ENCODE measurements at places on chromosomes 1 and 21. TPM values are rescaled to one million over a fixed set of nuclear protein-coding genes. Genes with fewer than 3 reads are reported as not detected.
A peak's percentile ranks its signal among the peaks of the same experiment; 100 is the strongest.

DNA sequence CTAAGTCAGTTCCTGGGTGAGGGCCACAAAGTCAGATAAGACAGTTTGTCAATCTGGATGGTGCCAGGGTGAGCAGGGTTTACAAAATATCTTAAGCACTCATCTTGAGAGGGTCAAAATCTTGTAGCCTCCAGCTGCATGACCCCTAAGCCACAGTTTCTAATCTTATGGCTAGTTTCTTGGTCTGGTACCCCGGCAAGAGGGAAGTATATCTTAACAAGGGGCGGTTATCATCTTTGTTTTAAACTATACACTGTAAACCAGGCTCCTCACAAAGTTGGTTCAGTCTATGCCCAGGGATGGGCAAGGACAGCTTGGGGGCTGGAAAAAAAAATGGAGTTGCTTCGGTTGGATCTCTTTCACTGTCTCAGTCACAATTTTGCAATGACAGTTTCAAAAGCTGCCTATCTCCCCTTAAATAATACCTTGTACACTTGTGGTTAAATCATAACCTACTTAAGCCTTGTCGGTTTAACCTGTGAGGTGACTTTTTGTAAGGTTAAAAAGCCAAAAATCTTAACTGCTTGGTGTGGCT lies 7.8 kb upstream of the CD46 start:
- DNase-seq: no peak

The AMY1B gene
- not detected for total RNA-seq

DNA sequence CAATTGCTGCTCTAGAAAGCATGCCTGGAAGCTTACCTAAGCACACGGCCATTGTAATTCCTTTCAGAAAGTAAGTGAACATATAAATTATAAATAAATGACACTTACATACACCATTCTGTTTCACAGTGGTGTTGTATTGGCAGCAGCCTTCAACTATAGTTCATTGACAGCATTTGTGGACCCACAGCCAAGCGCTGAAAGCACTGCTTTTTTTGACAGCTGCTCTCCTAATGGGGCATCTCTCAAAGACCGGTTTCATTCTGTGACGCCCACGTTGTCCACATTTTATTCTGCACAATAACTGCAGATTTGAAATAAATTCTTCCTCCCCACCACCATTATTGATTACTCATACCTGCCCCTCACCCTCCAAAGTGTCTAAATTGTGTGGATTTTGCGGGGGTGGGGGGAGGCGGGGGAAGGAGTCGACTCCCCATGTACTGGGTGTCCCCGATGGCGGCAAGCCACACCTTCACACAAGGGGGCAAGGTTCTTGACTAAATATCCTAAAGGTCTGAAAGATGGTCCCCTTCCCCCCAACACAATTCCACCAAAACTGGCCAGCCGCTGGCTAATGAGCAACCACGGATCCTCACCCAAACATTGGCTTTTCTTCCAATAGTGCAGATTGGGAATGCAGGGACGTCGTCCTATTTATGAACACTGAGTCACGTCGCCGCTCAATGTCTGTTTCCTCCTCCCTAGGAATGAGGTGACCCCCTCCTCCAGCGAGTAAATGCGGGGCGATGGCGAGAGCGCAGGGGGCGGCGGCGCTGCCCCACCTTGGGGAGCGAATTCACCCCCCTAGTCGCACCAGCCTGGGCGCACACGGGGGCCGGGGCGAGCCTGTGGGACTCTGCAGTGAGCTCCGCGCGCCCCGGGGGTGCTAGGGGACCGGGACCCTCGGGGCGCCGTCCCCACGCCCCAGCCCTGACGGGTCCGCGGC lies 960 bp downstream of the RCAN1 start:
- DNase-seq: no peak

DNA sequence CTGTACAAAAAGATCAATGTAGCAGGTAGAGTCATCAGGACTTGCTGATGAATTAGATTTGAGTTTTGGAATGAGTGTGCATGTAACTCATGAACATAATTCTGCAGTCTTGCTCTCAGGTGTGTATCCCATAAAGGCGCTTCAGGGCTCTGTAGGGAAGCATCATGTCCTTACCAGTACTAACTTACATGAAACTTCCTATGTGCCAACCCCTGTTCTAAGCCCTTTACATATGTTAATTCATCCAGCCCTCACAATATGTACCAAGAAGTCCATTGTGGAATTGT lies 2.1 kb upstream of the FCRLB start:
- DNase-seq: no peak

The LRRC7 gene
- 159 TPM for total RNA-seq

GRCh38 chr21:29849735-29850176 lies 90.0 kb downstream of the GRIK1 start:
- DNase-seq: peak; percentile 5

DNA sequence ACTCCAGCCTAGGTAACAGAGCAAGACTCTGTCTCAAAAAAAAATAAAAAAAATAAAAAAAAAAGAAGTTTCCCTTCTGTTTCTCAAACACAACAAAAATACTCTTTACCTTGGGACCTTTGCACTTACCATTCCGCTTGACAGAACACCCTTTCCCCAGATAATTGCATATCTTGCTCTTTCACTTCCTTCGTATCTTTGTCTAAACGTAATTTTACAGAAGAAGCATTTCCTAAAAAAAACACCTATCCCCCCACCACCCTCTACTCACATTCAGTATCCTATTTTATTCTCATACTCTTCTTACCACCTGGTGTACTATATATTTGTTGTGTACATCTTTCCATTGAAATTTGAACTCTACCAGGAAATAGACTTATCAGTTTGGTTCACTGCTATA lies 32.7 kb downstream of the ASH1L start:
- DNase-seq: no peak

DNA sequence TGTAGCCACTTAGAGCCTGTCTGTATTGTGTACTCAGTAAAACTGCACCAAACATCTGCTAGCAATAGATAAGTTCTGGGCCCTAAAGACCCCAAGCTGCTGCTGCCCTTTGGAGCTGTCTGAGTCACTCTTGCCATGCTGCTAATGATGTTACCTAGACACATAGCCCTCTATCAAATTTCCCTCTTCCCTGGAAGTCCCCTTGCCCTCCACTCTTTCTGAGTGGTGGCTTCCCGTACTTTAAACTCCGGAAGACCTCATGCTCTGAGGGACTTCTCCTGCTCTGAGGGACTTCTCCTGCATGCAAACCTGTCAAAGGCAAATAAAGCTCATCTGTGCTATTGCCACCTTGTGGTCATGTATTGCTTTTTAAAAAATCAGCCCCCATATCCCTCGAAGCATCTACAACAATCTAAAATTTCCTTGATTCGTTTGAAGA lies 34.0 kb downstream of the FH start:
- DNase-seq: no peak

GRCh38 chr1:78541479-78541878 lies 50.7 kb downstream of the PTGFR start:
- no peak for DNase-seq

DNA sequence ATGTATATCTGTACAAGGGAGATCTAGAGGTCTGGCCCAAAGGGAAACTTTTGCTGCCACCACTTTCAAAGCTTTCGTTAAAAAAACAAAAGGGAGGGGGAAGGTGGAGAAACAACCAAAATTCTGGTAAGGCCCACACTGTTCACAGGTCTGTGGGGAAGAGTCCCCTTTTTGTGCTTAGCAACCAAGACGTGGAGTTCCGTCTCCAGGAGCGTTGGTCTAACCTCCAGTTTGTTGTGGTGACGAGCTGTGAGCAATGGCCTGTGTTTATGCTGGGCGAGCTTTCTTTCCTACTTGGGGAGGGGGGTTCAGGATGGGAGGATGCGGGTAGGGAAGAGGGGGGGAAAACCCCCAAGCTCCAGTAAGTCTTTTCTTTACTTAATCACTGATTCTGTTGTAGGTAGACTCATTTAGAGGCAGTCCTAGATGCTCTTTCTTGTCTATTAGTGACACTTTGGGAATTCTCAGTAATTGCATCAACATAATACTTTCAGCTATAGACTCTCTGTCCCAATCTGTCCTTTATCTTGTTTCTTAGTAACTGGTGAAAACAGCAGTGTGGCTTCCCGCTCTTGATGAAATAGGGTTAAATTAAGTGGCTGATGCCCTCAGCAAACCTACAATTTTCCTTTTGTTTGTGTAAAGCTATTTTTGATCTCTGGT lies 1.5 kb downstream of the HIPK1 start:
- DNase-seq: peak; percentile 14

The C1orf94 gene
- total RNA-seq: under 0.01 TPM

The RYR2 gene
- total RNA-seq: 29.8 TPM

- DNase-seq: no peak
These were observed 24.0 kb upstream of the CLIC6 start for GRCh38 chr21:34644825-34645224.

DNA sequence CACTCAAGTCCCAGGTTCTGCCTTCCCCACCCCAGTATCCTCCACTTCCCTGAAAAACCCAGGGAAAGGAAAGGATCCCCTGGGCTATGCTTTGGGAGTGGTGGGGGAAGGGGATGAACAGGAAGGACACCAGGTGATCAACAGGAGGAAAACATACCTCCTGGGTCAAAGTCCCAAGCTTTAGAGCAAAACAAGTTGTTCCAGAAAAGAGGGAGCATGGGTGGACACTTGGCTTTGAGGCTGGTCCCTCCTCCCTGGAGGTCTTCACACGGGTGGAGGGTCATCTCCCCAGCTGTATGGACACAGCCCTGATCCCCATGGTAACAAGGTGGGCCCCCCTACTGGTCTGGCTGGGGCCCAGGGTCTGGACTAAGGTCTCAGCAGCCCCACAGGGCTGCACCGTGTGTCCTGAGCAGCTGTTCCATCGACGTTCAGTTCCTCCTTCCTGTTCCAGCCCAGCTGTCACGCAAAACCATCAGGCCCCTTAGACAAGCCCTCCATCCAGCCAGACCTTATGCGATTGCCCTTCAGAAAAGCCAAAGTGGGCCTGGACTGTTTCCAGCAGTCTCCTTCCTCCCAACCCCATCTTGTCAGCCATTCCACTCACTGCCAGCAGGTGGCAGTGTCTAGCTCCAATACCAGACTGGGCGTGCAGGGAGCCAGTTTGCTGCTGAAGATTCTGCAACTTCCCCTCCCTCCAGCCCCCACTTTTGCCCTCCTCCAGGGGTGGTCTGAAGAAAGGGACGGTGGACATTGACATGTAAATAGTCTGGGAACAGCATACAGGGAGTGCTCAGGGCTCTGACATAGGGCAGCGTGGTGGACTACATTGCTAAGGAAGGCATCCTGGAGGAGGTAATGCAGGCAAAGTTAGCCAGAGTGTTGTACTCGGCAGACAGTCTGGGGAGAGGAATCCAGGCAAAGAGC lies 2.9 kb upstream of the PDZK1IP1 start:
- peak; percentile 74 for DNase-seq

- no peak for DNase-seq
These were observed 29.3 kb upstream of the SRSF10 start for GRCh38 chr1:24009406-24009805.

DNA sequence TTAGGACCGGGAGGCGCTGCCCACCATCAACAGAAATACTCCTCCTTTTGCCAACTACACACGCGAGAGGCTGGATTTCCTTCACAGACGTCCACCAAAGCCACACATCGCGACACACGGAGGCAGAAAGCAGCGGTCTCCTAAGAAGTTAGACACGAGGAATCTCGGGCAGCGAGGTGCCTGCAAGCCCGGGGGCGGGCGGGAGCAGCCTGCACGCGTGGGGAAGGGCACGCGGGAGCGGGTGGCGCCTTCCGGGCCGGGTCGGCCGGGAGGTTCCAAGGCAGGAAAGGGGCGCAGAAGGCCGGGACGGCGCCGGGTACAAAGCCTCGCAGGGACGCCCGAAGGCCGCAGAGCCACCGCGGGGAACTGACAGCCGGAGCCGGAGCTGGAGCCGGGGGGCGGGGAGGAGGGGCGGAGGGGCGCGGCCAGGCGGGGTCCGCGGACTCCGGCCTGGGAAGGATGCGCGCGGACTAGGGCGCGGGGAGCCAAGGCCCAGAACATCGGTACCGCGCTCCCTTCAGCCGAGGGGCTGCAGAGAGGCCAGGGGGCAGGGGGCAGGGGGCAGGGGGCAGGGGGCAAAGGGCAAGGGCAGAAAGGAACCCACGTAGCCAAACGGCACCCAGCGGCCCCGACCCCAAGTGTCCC lies 722 bp downstream of the NPHP4 start:
- peak; percentile 78 for DNase-seq

The CD2 gene
- not detected for total RNA-seq

- no peak for DNase-seq
These were observed 8.6 kb upstream of the NKAIN1 start for GRCh38 chr1:31248276-31248675.

DNA sequence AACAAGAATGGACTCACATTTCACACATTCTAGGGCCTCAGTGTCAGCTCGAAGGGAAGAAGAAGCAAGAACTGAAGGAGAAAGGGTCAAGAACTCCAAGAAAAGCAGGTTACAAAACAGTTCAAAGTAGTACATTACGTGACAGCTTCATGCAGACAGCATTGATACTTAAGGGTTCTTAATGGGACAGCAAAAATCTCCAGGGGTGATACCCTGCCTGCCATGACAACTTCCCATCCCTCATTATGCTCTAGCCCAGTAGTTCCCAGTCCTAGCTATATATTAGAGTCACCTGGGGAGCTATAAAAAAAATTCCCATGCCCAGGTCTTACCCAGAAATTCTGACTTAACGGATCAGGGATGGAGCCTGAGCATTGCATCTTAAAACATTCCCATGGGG lies 51.2 kb upstream of the PROX1 start:
- DNase-seq: no peak

The NMNAT2 gene
- total RNA-seq: 34.2 TPM

Data from frontal cortex (tissue), 4 donors.